ENCODE measurements at places on chromosomes 12 and 14.

DNA sequence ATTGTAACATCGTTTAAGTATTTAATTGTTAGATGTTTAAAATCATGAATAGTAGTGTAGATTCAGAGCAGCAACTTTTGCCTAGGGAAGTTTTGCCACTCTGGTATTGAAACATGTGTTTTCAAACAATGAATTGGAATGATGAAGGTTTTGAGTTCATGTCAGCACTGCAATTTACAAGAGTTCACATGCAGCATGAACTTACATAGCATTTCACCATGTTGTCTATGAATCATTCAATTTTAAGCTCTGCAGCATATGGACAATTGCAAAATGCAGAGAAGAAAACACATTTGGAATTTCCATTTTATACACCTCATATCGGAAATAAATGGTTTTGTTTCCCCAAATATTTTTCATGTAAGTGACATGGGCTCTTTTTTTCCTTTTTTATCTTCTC, 170.7 kb upstream of the CDKN3 start:
- no peak for DNase-seq

- DNase-seq: peak; percentile 60
Measured at GRCh38 chr14:49173765-49174373, 412.3 kb downstream of the RPS29 start.

- DNase-seq: no peak
Measured at GRCh38 chr12:1869145-1869544, 48.8 kb downstream of the LRTM2 start.

DNA sequence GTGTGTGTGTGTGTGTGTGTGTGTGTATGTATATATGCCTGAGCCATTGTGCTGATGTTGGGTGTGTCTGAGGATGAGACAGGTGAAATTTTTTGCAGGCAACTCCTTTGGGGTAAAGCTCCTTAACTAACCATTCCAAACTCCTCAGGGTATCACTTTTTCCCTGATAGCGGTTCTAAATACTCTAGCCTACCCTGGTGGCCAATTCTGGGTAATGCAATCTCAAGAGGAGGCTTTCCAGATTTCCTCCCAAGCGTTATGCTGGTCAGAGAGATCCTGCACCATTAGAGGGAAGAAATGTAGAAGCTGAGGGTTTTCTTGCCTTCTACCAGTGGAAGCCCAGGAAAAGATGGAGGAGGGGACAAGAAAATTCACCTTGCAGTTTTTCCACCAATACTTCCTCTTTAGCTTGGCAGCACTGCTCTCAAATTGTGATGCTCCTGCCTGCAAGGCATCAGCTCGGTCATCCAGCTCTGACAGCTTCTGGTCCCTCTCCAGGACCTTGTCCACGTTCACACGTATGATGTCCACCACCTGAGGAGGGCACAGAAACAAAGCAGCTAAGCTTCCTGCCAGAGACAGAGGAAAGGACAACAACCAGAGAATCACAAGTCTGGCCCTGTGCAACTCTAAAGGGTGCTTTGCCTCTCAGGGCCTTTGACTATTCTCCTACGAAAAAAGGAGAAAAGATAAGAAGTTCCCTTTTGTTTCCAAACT, 4.9 kb downstream of the VAMP1 start:
- DNase-seq: peak; percentile 72

- DNase-seq: no peak
Measured at GRCh38 chr14:95320955-95321600, 1.4 kb upstream of the CLMN start.

DNA sequence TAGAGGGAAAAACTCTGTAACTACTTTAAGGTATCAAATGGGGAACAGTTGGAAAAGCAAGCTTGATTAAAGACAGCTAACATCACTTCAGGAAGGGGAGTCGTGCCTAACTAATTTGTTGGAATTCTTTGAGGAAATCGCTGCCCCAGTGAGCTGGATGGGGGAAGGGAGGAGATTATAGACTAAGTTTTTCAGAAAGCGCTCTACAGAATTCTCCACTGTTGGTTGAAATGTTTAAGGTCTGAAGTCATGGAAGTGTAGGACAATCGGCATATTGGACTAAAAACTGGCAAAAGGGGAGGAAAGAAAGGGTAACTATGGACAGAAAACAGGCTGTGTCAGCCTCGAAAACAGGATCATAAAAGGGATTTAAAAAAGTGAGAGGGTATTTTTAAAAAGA, 229.9 kb upstream of the HMGA2 start:
- DNase-seq: no peak

DNA sequence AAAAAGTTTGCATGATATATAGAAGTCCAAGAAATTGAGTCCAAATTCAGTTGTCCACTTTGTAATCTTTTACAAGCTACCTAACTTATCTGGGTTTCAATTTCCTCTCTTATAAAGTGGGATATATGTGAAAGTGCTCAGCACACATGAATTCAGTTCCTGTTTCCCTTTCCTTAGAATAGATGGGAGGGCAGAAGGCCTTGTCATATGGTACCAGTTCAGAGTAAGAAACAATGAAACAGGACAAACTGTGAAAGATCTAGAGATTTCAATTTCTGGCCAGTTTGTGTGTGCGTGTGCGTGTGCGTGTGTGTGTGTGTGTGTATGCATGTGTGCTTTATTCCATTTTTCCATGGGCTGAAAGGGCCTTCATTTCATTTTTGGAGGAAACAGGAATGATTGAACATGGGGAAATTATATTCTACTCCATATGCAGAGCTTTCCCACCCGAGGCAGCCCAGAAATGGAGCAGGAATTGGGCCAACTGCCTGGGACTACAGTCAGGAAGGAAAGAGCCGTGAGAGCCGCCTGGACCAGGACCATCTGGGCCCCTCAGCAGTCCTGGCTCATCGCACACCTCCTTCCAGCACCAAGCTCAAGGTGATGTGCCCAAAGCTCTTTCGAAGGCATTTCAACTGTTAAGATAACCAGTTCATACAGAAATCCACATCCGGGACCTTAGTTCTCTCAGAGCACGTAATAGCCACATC, 183.2 kb downstream of the EPS8 start:
- DNase-seq: no peak

GRCh38 chr14:81504864-81505263, 28.8 kb downstream of the SEL1L start:
- no peak for DNase-seq

DNA sequence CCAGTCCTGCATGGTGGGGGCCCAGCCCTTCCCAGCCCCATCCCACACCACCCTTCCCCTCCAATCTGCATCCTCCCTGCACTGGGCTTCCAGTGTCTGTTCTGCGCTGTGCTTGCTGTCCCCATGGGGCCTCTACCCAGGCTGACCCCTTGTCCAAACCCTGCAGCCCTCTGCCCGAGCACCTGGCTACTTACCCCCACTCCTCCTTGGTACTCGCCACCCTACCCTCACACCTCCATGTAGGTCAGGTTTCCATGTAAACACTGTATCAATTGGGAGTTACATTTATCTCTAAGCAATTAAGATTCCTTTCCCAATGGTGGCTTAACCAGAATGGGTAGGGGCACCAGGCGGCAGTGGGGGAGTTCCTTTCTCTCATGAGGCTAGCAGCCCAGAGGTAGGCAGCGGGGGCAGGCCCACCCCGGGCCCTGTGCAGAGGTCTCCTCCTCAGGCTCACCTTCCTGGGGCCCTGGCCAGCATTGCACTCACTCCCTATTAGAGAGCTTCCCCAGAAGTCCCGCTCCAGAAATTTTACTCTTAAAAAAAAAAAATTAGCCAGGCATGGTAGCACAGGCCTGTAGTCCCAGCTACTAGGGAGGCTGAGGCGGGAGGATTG, 76.6 kb upstream of the CCND2 start:
- DNase-seq: no peak

DNA sequence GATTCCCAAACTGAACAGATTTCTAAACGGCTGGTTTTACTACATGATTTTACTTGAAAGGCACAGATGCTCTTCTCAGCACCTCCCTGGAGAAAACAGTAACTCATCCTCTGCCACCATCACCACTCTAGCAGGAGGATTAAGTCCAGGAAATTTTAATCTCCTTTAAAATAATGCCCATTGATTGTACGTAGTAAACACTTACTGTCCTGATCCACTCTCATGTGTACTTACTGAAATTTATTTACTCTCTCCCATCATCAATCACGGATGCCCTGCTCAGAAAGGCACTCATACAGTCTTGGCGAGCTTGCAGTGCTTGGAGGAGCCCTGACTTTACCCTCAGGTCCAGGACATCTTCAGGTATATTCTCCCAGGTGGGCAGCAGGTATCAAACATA, 239.8 kb upstream of the EGLN3 start:
- DNase-seq: no peak

GRCh38 chr14:99541677-99542470, 60.7 kb downstream of the CCNK start:
- DNase-seq: no peak

DNA sequence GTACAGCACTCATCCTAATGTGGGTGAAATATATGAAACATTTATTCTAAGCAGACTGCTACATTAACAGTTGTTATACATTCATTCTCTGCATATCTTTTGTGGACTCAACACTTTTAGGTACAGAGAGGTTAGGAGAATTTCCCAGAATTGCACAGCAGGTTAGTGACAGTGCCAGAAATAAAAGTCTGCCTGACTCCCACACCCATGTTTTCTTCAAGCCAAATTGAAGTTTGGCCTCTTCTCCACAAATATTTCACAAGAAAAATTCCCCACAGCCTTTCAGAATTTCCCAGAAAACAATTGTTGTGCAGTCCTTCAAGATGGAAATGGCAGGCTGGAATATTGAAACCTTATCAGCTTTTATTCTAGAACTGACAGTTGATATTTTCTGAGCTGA, 464.8 kb downstream of the RAD51B start:
- no peak for DNase-seq

- no peak for DNase-seq
Measured at GRCh38 chr12:26255893-26256645, 60.7 kb downstream of the SSPN start.

DNA sequence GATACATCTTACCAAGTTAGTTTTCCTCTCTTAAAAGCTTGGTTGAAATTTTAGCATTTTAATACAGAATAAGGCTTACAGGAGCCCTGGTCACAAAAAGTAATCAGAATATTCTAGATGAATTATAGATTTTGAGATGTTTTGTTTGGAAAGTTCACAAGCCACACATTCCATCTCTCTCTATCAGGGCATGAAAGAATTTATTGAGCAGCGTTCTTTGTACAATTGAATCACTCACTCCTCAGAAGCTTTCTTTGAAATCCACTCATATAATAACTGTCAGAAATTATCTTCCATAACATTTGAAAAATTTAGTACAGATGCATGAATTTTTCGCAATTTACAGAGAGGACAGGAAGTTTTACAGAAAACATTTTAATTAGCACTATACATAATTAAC, 938.6 kb upstream of the MDGA2 start:
- no peak for DNase-seq

GRCh38 chr12:132413931-132414588, 75.9 kb upstream of the FBRSL1 start:
- no peak for DNase-seq

DNA sequence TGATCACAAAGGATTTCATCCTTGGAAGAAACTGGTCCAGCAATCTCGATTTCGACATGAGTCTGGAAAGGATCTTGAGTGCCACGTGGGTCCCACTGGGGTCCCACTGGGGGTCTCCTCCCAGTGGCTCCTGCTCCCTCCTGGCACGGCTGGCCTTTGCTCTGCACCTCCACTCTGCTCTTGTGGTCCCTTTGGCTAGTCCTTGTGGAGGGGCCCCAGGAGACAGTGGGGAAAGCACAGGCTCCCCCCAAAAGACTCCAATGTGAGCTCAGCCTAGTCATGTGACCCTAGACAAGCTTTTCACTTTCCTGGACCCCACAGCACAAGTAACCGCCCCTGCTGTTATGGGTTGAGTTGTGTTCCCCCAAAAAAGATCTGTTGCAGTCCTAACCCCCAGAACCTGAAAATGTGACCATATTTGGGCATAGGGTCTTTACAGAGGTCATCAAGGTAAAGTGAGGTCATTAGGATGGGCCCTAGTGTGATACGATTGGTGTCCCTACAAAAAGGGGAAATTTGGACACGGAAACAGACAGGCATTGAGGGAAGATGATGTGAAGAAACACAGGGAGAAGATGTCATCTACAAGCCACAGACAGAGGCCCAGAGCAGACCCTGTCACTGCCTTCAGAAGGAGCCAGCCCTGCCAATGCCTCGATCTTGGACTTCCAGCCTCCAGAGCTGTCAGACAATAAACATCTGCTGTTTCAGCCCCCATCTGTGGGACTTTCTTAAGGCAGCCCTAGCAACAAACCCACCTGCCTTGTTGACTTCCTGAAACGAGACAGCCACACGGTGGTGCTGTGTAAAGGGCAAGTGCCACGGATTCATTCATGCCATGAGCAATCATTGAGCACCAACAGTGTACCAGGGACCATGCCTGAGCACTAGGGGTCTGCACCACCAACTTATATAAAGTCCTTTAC, 23.8 kb upstream of the PPP2R5C start:
- no peak for DNase-seq

DNA sequence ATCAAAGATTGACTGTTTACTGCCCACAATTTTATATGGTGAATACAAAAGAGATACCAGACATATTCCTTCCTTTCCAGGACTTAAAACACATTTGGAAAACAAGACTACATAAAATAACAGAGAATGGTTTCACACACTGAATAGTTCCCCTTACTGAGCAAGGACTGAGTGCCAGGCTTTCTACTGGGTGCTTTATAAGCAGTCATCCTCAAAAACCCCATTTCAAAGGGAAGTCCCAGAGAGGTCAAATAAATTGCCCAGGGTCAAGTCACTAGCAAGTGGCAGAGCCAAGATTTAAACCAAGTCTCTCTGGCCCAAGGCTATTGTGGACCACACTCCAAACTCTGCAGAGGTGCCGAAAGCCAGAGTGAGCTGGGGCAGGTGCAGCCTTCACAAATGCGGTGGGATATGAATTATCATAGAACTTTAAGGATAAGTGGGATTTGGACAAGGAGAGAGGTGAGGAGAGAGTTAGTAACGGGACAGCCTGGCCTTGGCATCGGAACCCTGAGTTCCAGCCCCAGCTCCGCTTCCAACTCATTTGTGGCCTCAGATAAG, 9.1 kb upstream of the RPAP3 start:
- DNase-seq: no peak

- no peak for DNase-seq
Measured at GRCh38 chr12:101327546-101327945, 47.6 kb downstream of the UTP20 start.

- DNase-seq: no peak
Measured at GRCh38 chr14:24310265-24310645, 315 bp downstream of the LTB4R2 start.

All from renal pelvis (tissue), 12 donors.